ENCODE measurements at places on chromosomes 12 and 14. TPM values are rescaled to one million over a fixed set of nuclear protein-coding genes. Genes with fewer than 3 reads are reported as not detected.

The WSCD2 gene
- not detected for total RNA-seq

The KRT71 gene
- not detected for total RNA-seq

The DTX1 gene
- 0.42 TPM for total RNA-seq

The CD69 gene
- total RNA-seq = not detected

The PTCSC3 gene
- not detected for total RNA-seq

The CLECL1 gene
- not detected for total RNA-seq

The RHEBL1 gene
- total RNA-seq = 6.0 TPM

The PYGL gene
- total RNA-seq = 151 TPM

The TAS2R30 gene
- total RNA-seq = not detected

The PNN gene
- total RNA-seq = 45.4 TPM
